ENCODE measurements at places on chromosomes 7 and 10. TPM values are rescaled to one million over a fixed set of nuclear protein-coding genes. Genes with fewer than 3 reads are reported as not detected.

DNA sequence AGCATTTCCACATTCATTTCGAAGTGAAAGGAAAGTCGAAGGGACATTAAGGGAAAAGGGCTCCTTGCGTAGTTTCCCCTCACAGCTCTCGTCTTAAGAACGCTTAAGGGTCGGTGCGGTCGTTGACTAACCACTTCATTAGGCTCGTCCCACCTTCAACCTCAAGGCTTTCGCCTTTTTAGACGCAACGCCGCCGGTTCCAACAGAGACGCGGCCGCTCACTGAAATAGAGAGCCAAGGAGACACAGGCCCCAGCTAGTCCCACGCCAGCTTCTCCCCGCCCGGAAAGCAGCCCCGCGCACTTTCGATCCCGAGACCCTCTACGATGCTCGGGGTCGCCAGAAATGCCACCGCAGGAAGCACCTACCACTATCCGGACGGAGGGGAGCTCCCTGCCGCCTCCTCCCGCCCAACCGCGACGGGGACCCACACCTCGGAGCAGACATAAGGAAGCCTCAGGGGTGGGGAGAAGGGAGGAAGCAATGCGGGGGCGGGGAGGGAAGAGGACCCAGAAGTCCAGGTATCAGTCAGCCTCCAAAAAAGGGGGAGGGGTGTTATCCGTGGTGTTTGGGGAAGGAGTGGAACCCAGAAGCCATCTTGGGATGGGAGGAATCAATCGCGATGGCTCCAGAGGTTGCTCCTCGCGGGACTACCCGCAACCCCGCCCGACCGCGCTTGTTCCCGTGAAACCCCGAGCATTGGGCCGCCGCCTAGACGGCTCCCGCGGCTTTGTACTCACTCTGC is 559 bp downstream of the TRA2A start:
- no peaks in the 10 kb centered on the region for H3K36me3 ChIP-seq
- peak overlapping the region; percentile 99 for H3K27ac ChIP-seq
- peak overlapping the region; percentile 88 for H3K4me3 ChIP-seq
- peaks cover 8% of the 10 kb centered on the region for H3K4me1 ChIP-seq
- no peaks in the 10 kb centered on the region for H3K27me3 ChIP-seq

DNA sequence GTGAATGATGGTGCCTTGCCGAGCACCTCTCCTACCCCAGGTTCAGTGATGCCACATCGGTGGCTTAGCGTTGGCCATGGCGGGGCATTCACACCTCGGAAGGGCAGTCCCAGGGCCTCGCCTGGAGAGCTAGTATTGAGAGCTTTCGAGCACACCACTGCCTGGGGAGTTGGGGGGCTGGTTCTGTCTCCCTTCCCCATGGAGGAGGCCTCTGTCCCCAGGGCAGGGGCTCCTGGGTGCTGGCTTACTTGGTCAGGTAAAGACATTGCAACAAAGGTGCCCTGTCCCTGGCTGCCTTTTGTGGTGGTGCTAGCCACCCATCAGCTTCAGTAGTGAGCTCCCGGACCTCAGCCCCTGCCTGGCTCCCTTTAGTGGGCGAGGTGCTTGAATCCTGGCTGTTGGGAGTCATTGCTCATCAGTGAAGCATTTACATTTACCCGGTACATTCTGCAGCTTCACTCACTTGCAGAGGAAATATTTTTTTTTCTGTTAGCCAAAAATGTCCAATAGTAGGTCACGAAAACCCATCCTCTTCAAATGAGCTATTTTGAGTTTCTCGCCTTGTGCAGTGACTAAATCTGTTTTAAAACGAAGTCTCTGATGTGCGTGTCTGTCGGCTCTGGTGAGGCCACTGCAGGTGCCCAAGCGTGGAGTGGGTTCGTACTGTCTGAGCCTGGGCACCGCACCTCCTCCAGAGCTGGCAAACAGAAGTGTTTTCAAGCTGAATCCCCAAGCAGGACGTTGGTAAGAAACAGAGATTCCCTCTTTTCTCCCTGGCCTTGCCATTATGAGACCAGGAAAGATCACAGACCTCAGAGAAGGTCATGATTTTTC is 95.5 kb downstream of the INPP5A start:
- H3K4me3 ChIP-seq = no peak overlapping the region
- H3K27ac ChIP-seq = peak overlapping the region; percentile 96
- no peaks in the 10 kb centered on the region for H3K27me3 ChIP-seq
- DNase-seq = peak; percentile 41
- H3K4me1 ChIP-seq = peaks cover 43% of the 10 kb centered on the region
- no peaks in the 10 kb centered on the region for H3K36me3 ChIP-seq

- H3K4me3 ChIP-seq = no peak overlapping the region
- no peak overlapping the region for H3K27ac ChIP-seq
- no peaks in the 10 kb centered on the region for H3K4me1 ChIP-seq
These were observed 7.5 kb upstream of the RBP3 start for GRCh38 chr10:47340608-47341170.

- no peak overlapping the region for H3K4me3 ChIP-seq
- no peak for DNase-seq
- no peaks in the 10 kb centered on the region for H3K36me3 ChIP-seq
- no peaks in the 10 kb centered on the region for H3K4me1 ChIP-seq
These were observed 192.2 kb upstream of the TBX20 start for GRCh38 chr7:35446091-35446490.

DNA sequence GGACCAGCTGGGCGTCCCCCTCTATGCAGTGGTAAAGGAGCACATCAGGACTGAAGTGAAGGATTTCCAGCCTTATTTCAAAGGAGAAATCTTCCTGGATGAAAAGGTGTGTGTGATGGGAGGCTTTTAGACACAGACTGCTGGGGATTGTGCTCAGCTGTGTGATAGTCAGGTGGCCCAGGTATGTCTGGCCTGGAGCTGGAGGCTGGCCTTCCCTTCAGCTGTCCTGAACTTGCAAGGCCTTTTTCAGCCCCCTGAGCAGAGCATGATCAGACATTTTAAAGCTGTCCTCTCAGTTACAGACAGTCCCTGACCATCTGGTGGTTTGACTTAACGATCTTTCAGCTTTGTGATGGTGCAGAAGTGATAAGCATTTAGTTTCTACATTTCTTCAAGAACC is 17.6 kb downstream of the PRXL2A start:
- H3K4me3 ChIP-seq = no peak overlapping the region
- no peaks in the 10 kb centered on the region for H3K27me3 ChIP-seq
- H3K27ac ChIP-seq = no peak overlapping the region
- H3K36me3 ChIP-seq = no peaks in the 10 kb centered on the region
- no peak for DNase-seq
- H3K4me1 ChIP-seq = no peaks in the 10 kb centered on the region

DNA sequence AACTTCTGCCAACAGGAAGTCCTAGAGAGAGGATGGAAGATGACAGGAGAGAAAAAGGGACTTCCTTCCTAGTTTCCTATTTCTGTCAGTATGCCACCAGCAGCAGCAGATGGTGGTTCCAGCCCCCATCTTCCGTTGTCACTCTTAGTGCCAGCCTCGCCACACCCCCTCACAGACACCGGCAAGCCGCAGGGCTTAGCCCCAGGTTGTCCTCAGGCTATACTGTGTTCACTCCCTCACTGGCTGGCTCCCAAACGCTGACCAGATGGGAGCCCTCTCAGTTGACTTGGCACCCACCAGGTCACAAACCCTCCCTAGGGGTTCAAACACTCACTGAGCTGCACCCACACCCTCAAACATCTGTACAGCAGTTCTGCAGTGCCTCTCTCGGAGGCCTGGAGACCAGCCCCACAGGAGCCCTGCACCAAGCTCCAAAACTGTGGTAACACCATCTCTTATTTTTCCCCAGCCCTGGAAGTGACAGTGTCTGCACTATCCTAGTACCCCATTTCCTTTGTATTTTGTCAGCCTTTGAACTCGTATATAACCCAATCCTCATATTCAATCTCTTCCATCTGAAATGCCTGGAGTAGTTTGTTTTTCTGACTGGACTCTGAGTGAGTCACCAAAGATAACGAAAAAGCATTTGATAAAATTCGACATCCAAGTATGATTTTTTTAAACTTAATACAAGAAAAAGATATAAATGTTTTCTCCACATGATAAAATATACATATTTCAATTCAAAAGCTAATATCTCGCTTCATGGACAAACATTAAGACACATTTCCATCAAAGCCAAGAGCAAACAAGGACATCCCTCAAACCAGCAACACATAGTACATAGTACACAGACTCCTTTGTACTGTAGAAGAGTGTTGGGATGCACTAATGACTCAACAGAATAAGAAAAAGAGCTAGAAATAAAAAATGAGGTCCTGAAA is 34.5 kb downstream of the SMURF1 start:
- H3K27ac ChIP-seq = peak overlapping the region; percentile 44
- H3K36me3 ChIP-seq = no peaks in the 10 kb centered on the region

DNA sequence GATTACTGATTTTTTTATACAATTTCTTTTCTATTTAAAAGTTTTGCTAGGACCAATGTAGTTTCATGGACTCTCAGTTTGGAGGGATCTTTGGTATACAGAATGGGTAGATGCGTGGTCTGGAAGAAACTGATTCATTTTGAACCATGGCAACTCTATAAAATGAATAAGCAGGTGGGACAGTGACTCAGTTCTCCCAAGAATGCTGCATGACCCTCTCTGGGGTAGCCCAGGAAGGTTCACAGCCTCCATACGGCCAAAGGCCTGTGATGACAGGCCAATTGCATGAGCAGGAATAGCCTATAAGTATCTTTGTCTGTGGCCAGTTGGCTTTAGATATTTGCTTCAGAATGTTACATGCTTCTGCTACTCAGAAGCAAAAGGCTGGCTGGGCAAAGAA is 113.3 kb upstream of the RSU1 start:
- H3K27ac ChIP-seq = no peak overlapping the region
- DNase-seq = no peak
- H3K4me3 ChIP-seq = no peak overlapping the region
- H3K36me3 ChIP-seq = no peaks in the 10 kb centered on the region

- no peaks in the 10 kb centered on the region for H3K36me3 ChIP-seq
- DNase-seq = peak; percentile 39
- peaks cover 8% of the 10 kb centered on the region for H3K4me1 ChIP-seq
- H3K27ac ChIP-seq = peak overlapping the region; percentile 34
These were observed 242.8 kb downstream of the ELFN1 start for GRCh38 chr7:1912593-1913465.

DNA sequence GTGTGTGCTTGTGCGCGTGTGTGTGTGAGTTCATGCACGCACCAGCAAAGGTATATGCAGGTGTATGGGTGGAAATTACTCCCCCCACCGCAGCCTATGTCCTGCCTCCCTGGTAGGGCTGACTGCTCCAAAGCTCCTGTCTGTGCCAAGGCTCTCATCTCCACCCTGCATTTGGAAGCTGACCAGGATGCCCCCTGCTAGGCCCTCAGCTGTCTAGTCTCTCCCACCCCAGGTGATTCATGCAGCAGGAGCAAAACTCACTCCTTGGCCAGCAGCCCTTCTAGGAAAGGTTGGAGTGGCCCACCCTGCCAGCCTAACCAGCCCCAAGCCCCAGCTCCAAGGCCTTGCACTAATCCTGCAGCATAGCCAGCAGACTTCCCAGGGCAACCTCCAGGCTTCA is 148.4 kb downstream of the GRID1 start:
- DNase-seq = no peak
- H3K27me3 ChIP-seq = no peaks in the 10 kb centered on the region
- no peaks in the 10 kb centered on the region for H3K4me1 ChIP-seq
- H3K27ac ChIP-seq = no peak overlapping the region

DNA sequence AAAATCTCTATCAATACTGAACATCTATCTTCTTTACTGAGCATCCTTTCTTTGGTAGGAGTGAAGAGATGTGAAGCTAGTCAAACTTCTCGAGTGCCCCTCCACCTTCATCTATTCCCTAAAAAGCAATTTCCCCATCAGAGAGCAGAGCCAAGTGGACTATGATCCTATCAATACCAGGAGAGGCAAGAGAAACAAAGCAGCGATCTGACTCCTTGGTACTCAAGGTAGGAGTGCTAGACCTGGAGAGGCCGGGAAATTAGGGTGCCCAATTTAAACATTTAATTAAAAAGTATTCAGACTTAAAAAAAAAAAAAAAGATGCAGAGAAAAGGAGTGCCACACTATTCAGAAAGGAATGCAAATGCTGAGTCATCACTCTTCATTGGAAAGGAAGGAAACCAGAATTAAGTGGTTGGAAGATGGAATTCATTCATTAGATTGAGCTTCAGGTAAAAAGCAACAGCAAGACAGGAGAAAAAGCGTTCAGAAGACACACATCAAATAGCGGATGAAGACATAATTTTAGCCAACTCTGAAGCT is 1.6 kb downstream of the TIAL1 start:
- no peaks in the 10 kb centered on the region for H3K36me3 ChIP-seq
- peaks cover 3% of the 10 kb centered on the region for H3K4me1 ChIP-seq
- H3K27ac ChIP-seq = peak overlapping the region; percentile 97
- no peak for DNase-seq

DNA sequence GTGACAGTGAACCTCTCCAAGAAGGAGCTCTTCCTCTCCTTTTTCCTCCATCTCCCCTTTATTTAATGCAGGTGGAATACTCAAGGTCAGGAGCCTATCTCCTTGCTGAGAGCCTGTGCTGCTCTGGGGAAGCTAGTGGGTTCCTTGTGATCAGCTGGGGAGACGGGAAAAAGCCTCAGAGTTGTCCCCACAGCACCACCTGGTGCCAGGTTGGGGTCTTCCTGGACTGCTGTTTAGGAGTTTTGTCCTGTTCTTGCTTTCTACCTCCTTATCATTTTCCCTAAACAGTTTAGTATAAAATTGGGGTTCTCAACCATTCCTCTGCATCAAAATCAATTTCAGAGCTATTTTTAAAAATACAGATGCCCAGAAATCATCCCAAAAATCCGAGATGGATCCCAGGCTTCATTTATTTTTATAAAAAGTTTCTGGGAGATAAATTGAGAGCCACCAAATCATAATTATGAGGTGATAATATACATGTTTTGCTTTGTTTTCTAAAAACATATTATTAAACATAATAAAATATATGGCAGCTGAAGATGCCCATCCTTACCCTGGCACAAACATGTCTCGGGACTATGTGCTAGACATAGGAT is 44.3 kb downstream of the MACC1 start:
- H3K36me3 ChIP-seq = no peaks in the 10 kb centered on the region
- peak; percentile 83 for DNase-seq

Gene PLXNA4
- 5.6 TPM for total RNA-seq

Gene ZNF239
- 1.8 TPM for total RNA-seq

Gene VAX1
- not detected for total RNA-seq

Gene MEST
- total RNA-seq = 11.8 TPM

Gene FOXP2
- total RNA-seq = 17.8 TPM

Gene LCOR
- total RNA-seq = 211 TPM

Gene OR6V1
- total RNA-seq = not detected

Gene LBX1
- total RNA-seq = not detected

Gene CLCN1
- total RNA-seq = 0.21 TPM

Gene GPR26
- total RNA-seq = not detected

Gene ZNF680
- total RNA-seq = 47.2 TPM

Gene RTKN2
- total RNA-seq = 12.0 TPM
